SW480 (cell line): ENCODE measurements at places on chromosomes 13 and 19.

GRCh38 chr13:104004572-104004971, 938.4 kb upstream of the SLC10A2 start:
- no peak for DNase-seq

- no peak for DNase-seq
These were observed 334.4 kb downstream of the PCDH9 start for GRCh38 chr13:66895780-66896179.

GRCh38 chr13:74346960-74347359, 212.8 kb upstream of the KLF12 start:
- DNase-seq, result no peak

GRCh38 chr13:94537740-94538630, 58.0 kb downstream of the TGDS start:
- no peak for DNase-seq
